ENCODE measurements at places on chromosomes 3 and 15. TPM values are rescaled to one million over a fixed set of nuclear protein-coding genes. Genes with fewer than 3 reads are reported as not detected.

The CCDC9B gene
- total RNA-seq = 47.9 TPM

- H3K27ac ChIP-seq = no peak overlapping the region
- H3K27me3 ChIP-seq = no peaks in the 10 kb centered on the region
- H3K36me3 ChIP-seq = no peaks in the 10 kb centered on the region
- no peak overlapping the region for H3K4me3 ChIP-seq
- H3K4me1 ChIP-seq = no peaks in the 10 kb centered on the region
- no peak for DNase-seq
Observed at GRCh38 chr3:125349556-125350165, 25.5 kb downstream of the ZNF148 start.

The CASR gene
- not detected for total RNA-seq

DNA sequence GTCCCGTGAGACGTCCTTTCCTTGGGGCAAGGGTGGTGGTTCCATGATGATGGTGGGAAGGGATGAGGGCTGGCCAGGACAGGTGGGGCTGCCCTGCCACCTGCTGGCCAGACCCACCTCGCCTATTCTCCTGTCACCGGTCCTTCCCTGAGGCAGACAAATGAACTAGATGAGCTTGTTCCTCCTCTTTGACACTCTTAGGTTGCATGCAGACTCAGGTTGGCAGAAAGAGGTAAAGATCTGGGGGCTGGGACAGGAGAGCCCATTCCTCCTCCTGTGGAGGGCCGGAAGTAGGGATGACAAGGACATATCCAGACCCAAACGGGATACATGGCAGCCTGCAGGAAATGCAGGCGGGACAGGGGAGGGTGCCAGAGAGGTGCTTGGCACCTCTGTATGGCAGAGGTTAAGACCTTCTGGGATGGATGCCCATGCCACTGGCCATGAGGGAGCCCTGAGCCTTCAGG is 38.6 kb downstream of the ACSBG1 start:
- H3K4me3 ChIP-seq = no peak overlapping the region
- H3K4me1 ChIP-seq = no peaks in the 10 kb centered on the region

The CACNA1D gene
- total RNA-seq = 9.9 TPM

GRCh38 chr3:186170516-186170915 is 61.6 kb upstream of the ETV5 start:
- H3K4me3 ChIP-seq = no peak overlapping the region
- H3K4me1 ChIP-seq = peaks cover 44% of the 10 kb centered on the region
- H3K36me3 ChIP-seq = no peaks in the 10 kb centered on the region
- no peaks in the 10 kb centered on the region for H3K27me3 ChIP-seq

DNA sequence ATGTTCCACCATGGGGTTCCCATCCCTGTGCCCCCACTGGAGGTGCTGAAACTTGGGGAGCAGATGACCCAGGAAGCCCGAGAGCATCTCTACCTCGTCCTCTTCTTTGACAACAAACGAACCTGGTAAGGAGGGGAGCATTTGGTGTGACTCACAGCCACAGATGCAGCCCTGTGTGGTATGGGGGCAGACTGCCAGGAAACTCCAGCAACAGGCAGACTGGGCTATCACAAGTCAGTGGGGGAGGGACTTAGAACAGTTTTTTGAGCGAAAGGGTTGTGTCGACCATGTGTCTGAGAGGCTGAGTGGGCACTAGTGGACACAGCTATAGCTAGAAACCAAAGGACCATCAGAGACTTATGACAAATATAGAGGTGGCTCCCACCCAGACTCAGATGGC is 3.4 kb upstream of the OGG1 start:
- H3K4me1 ChIP-seq = peaks cover 21% of the 10 kb centered on the region
- no peak for DNase-seq
- H3K4me3 ChIP-seq = no peak overlapping the region
- peaks cover 72% of the 10 kb centered on the region for H3K36me3 ChIP-seq
- no peak overlapping the region for H3K27ac ChIP-seq

DNA sequence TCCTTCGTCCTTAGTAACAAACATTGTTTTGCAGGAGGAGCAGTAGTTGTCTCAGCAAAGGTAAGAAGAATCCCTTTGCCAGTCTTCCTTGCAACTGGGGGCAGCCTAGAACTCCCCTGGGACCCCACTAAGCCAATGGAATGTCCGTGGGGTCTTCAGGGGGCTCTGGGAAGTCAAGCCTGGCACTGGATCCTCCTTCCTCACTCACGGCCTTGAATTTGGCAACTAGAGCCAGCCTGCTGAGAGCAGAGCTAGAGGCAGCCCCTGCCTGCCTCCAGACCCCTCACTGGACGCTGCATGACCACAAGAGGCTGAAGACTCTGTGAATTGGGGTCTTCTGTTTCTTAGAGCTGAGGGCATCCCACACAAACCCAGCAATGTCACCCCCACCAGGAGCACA is 18.6 kb upstream of the PRR23E start:
- peaks cover 3% of the 10 kb centered on the region for H3K4me1 ChIP-seq
- H3K27me3 ChIP-seq = peaks cover 35% of the 10 kb centered on the region
- no peaks in the 10 kb centered on the region for H3K36me3 ChIP-seq
- no peak overlapping the region for H3K4me3 ChIP-seq
- H3K27ac ChIP-seq = no peak overlapping the region
- DNase-seq = no peak

DNA sequence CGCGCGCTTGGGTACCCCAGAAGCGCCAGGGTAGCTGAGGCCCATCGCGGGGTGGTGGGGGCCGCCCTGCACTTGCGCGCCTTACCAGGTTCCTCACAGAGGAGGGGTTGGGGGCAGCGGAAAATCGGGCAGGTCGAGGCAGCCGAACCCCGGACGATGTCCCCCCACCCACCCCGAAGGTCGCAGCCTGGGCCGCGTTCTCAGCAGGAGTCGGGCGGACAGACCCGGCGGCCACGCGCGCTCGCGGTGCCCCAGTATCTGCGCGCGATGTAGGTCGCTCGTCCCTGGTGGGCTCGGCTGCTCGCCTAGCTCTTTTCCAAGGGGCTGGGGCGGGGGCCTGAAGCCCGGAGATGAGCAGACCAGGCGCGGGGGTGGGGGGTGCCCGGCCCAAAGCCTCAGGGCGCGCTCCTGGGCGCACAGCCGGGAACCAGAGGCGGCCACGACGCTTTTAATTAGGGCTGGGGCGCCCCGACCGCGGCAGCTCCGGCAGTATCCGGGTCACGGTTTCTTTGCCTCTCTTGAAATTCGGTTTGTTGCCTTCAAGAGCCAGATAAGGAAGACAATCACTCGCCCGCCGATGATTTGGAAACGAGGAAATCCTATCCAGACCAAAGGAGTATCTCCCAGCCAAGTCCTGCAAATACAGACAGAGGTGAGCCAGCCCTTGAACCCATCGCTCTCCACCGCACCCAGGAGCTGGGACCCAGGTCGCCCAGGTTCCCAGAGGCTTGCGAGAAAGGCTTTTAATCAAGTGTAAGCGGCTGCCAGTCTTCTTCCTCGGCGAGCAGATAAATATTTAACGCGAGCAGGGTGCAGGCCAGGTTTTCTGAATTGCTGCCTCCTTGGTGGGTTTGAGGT is 4.6 kb downstream of the SKOR1 start:
- no peaks in the 10 kb centered on the region for H3K36me3 ChIP-seq
- H3K4me3 ChIP-seq = peak overlapping the region; percentile 42
- DNase-seq = no peak
- no peak overlapping the region for H3K27ac ChIP-seq
- peaks cover 76% of the 10 kb centered on the region for H3K4me1 ChIP-seq

The CCR3 gene
- 1.5 TPM for total RNA-seq

GRCh38 chr3:177591379-177591778 is 394.1 kb upstream of the TBL1XR1 start:
- no peaks in the 10 kb centered on the region for H3K27me3 ChIP-seq

The OTOL1 gene
- total RNA-seq = not detected

- DNase-seq = no peak
- no peak overlapping the region for H3K4me3 ChIP-seq
- no peak overlapping the region for H3K27ac ChIP-seq
- H3K36me3 ChIP-seq = no peaks in the 10 kb centered on the region
- no peaks in the 10 kb centered on the region for H3K27me3 ChIP-seq
Observed at GRCh38 chr3:162262129-162262528, 765.5 kb downstream of the OTOL1 start.

The ZNF106 gene
- 48.8 TPM for total RNA-seq

DNA sequence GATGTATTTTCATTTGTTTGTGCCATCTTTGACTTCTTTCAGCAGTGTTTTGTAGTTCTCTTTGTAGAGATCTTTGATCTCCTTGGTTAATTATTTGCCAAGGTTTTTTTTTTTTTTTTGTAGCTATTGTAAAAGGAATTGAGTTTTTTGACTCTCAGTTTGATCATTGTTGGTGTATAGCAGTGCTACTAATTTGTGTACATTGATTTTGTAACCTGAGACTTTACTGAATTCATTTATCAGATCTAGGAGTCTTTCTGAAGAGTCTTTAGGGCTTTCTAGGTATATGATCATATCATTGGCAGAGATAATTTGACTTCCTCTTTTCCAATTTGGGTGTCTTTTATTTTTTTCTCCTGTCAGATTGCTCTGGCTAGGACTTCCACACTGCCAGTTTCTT is 42.2 kb upstream of the POMGNT2 start:
- H3K4me3 ChIP-seq = no peak overlapping the region
- peaks cover 9% of the 10 kb centered on the region for H3K4me1 ChIP-seq
- no peaks in the 10 kb centered on the region for H3K27me3 ChIP-seq

DNA sequence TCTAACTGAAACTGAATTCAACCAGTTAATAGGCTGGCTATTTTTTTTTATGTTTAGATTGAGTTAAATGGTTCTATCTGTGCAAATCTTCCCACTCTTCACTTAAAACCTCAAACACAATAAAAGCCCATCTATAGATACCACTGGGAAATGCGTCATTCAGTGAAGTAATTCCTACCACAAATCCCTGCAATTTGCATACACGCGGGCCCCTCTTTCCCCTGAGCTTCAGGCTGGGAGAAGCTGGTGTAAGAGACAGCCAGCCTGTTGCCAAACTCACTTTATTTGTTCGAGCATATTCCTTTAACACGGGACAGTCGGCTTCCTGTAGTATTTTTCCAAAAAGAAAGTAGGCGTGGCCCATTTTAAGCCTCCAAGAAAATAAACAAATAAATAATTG is 26.0 kb upstream of the MCTP2 start:
- no peak overlapping the region for H3K27ac ChIP-seq
- H3K4me1 ChIP-seq = no peaks in the 10 kb centered on the region
- H3K4me3 ChIP-seq = no peak overlapping the region

The HGD gene
- total RNA-seq = 2.1 TPM

DNA sequence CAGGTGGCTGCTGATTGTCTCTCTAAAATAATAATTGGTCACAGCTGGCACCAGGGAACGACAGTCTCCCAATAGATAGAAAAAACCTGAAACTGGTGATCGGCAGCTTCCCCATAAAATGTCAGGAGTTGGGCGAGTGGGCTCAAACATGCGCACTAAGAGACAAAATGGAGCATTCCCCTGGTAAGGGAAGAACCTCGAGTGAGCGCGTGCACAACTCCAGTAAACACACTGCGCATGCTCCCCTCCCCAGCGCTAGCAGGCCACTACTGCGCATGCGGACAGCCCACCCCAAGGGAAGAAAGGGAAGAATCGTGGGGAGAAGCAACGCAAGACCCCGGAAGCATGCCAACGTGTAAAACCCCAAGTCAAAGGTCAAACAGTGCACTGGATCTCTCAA is 7.7 kb upstream of the STARD5 start:
- DNase-seq = no peak
- no peaks in the 10 kb centered on the region for H3K4me1 ChIP-seq
- H3K4me3 ChIP-seq = no peak overlapping the region
- H3K36me3 ChIP-seq = no peaks in the 10 kb centered on the region
- H3K27me3 ChIP-seq = no peaks in the 10 kb centered on the region
- no peak overlapping the region for H3K27ac ChIP-seq

The DUOXA2 gene
- not detected for total RNA-seq

DNA sequence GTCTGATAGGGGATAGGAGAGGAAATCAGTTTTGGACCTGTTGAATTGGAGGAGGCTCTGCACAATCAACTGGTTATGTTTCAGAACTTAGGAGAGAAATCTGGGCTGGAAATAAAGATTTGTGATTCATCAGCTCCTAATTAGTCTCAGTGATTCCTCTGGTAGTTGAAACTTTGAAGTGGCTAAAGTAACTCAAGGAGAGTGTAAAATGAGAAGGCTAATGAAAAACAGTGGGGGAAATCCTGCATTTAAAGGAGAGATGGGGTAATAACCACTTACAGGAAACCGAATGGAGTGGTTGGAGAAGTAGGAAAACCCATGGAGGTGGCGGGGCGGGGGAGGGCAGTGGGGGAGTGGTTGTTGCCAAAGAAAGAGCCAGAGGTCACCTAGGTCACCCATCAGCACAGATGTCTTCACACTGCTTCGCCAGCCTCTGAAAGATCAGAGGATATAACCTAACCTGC is 32.6 kb downstream of the MAP2K5 start:
- no peaks in the 10 kb centered on the region for H3K4me1 ChIP-seq
- no peak overlapping the region for H3K4me3 ChIP-seq
- H3K27me3 ChIP-seq = no peaks in the 10 kb centered on the region
- peaks cover 9% of the 10 kb centered on the region for H3K36me3 ChIP-seq

GRCh38 chr3:50542177-50543034 is 25.1 kb downstream of the C3orf18 start:
- no peak for DNase-seq
- no peak overlapping the region for H3K4me3 ChIP-seq
- H3K36me3 ChIP-seq = no peaks in the 10 kb centered on the region
- H3K27ac ChIP-seq = no peak overlapping the region
